Gastroesophageal sphincter (tissue), 4 donors: ENCODE measurements at places on chromosomes 12 and 14. TPM values are rescaled to one million over a fixed set of nuclear protein-coding genes. Genes with fewer than 3 reads are reported as not detected.
A peak's percentile ranks its signal among the peaks of the same experiment; 100 is the strongest.

GRCh38 chr12:6158255-6158654 lies 33.8 kb upstream of the VWF start:
- H3K27ac ChIP-seq, result no peak overlapping the region
- no peak for ATAC-seq
- no peak overlapping the region for H3K4me3 ChIP-seq
- no peaks in the 10 kb centered on the region for H3K27me3 ChIP-seq
- no peaks in the 10 kb centered on the region for H3K36me3 ChIP-seq
- no peaks in the 10 kb centered on the region for H3K4me1 ChIP-seq

Gene A2ML1
- total RNA-seq, result 2.4 TPM

DNA sequence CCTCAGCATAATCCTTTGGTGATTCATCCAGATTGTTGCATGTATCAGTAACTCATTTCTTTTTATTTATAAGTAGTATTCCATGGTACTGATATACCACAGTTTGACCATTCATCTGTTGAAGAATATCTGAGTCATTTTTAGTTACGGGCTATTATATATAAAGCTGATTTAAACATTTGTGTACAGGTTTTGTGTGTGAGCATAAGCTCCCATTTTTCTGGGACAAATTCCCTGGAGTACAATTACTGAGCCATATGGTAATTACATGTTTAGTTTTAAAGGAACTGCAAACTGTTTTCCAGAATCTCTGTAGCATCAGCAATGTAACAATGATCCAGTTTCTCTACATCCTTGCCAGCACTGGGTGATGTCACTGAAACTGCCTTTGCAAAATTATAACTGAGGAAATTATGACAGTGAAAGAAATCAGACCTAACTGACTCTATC lies 236.2 kb upstream of the KRR1 start:
- no peak overlapping the region for H3K27ac ChIP-seq
- H3K27me3 ChIP-seq, result no peaks in the 10 kb centered on the region
- no peaks in the 10 kb centered on the region for H3K4me1 ChIP-seq
- ATAC-seq, result no peak

GRCh38 chr12:27968972-27969623 lies 3.4 kb downstream of the PTHLH start:
- H3K27me3 ChIP-seq, result peaks cover 82% of the 10 kb centered on the region
- no peaks in the 10 kb centered on the region for H3K4me1 ChIP-seq
- H3K4me3 ChIP-seq, result peak overlapping the region; percentile 67
- ATAC-seq, result peak; percentile 29
- peak overlapping the region; percentile 75 for H3K27ac ChIP-seq
- H3K36me3 ChIP-seq, result no peaks in the 10 kb centered on the region

DNA sequence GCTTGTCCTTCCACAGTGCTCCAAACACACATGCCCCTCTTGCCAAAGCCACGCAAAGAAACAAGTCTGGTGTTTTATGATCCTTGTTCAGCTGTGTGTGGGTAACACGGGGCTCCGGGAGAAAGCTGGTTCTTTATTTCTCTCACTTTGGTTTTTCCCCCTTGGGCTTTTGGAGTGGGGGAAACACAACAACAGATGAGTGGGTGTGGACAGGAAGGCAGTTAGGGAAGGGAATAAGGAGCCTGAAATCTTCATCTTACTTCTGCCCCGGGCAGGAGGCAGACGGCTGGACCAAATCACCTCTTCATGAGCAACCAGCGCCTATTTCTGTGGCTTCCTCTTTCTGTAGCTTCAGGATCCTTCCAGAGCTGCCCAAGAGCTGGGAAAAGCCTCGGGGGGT lies 218.5 kb downstream of the PHETA1 start:
- no peak for ATAC-seq

DNA sequence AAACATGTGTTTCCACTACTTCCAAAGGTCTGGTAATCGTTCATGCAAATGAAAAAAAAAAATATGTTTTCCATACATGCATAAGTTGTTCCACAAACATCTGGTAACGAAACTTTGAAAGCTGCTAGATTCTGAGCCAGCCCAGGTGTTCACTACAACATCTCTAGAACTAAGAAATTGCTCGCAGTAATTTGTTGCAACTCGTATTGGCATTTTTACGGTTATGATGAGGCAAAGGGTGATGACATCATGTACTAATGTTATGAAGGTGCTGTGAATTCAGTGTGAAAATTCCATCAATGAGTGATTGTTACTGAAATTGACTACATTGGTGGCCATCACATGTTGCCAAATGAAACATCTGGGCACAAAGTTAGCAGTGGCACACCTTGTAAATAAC lies 31.9 kb upstream of the CCDC91 start:
- H3K36me3 ChIP-seq, result no peaks in the 10 kb centered on the region
- no peaks in the 10 kb centered on the region for H3K27me3 ChIP-seq
- ATAC-seq, result no peak
- no peak overlapping the region for H3K27ac ChIP-seq
- H3K4me3 ChIP-seq, result no peak overlapping the region
- H3K4me1 ChIP-seq, result no peaks in the 10 kb centered on the region

Gene TSFM
- total RNA-seq, result 26.4 TPM

GRCh38 chr14:104395941-104396681 lies 183.5 kb upstream of the C14orf180 start:
- no peak overlapping the region for H3K27ac ChIP-seq
- H3K4me3 ChIP-seq, result no peak overlapping the region
- no peaks in the 10 kb centered on the region for H3K4me1 ChIP-seq
- H3K36me3 ChIP-seq, result no peaks in the 10 kb centered on the region

- no peaks in the 10 kb centered on the region for H3K36me3 ChIP-seq
- no peak overlapping the region for H3K4me3 ChIP-seq
- H3K27ac ChIP-seq, result peak overlapping the region; percentile 72
- peaks cover 75% of the 10 kb centered on the region for H3K4me1 ChIP-seq
- H3K27me3 ChIP-seq, result no peaks in the 10 kb centered on the region
These were observed 69.1 kb downstream of the ARL6IP4 start for GRCh38 chr12:123049398-123050240.

Gene KRT73
- total RNA-seq, result not detected

Gene CINP
- total RNA-seq, result 26.3 TPM

GRCh38 chr12:74490390-74491064 lies 47.1 kb upstream of the ATXN7L3B start:
- H3K27me3 ChIP-seq, result no peaks in the 10 kb centered on the region
- ATAC-seq, result no peak
- no peak overlapping the region for H3K27ac ChIP-seq
- no peaks in the 10 kb centered on the region for H3K4me1 ChIP-seq

Gene FOXM1
- total RNA-seq, result 1.3 TPM

DNA sequence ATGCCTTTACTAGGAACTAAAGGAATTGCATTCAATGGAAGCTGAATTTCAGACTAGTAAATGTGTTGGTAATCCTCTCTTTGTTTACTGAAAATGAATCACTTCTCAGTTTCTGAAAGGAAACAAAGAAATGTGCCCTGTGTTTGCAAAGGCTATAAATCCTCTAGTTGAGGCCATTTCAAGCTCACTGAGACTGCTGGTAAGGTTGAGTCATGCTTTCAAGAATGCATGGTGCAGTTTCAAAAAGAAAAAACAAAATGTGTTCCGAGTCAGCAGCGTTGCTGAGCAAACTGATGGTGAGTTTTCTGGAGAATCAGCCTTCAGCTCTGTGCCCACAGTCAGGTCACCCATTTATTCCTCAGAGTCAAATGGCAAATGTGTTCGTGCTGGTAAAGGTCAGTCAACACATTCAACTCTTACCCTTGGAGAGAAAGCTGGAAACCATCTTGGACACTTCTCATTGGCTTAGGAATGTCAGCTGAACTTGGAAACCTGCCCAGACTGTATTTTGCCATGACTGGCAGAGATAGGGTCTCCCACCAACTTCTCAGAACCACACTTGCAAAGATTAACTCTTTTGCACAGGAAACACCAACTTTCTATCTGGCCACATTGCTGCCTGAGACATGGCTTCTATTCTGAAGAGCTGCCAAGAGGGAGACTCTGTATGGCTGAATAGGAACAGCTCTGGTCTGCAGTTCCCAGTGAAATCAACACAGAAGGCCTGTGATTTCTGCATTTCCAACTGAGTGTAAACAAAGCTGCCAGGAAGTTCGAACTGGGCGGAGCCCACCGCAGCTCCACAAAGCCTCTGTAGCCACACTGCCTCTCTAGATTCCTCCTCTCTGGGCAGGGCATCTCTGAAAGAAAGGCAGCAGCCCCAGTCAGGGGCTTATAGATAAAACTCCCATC lies 484.4 kb downstream of the ATP23 start:
- H3K27ac ChIP-seq, result peak overlapping the region; percentile 17
- H3K36me3 ChIP-seq, result no peaks in the 10 kb centered on the region
- no peaks in the 10 kb centered on the region for H3K27me3 ChIP-seq
- no peak overlapping the region for H3K4me3 ChIP-seq

- no peak overlapping the region for H3K27ac ChIP-seq
- peaks cover 2% of the 10 kb centered on the region for H3K4me1 ChIP-seq
- H3K27me3 ChIP-seq, result no peaks in the 10 kb centered on the region
- ATAC-seq, result no peak
- no peak overlapping the region for H3K4me3 ChIP-seq
These were observed 102.5 kb upstream of the GPHB5 start for GRCh38 chr14:63421226-63421625.

DNA sequence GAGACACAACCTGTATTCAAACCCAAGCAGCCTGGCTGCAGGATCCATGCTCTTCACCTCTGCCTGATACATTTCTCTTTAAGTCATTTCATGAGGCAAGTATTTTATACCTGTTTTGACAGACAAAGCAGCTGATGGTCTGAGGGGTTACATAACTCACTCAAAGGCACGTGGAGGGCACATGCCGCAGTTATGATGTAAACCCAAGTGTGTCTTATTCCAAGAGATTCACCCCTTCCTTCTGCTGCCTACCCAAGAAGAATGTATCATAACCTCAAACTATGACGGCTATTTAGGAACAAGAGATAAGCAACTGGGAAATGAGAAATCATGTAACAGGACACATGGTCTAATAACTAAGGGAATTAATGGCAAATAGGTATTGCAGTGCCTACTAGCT lies 329.8 kb upstream of the TMPO start:
- no peak for ATAC-seq
- no peak overlapping the region for H3K4me3 ChIP-seq
- no peaks in the 10 kb centered on the region for H3K27me3 ChIP-seq
- H3K36me3 ChIP-seq, result no peaks in the 10 kb centered on the region
- H3K4me1 ChIP-seq, result no peaks in the 10 kb centered on the region

GRCh38 chr12:53750812-53751335 lies 905 bp downstream of the CISTR start:
- peak; percentile 8 for ATAC-seq
- H3K27me3 ChIP-seq, result peaks cover 54% of the 10 kb centered on the region
- H3K27ac ChIP-seq, result peak overlapping the region; percentile 78
- H3K4me3 ChIP-seq, result peak overlapping the region; percentile 55

GRCh38 chr14:61229981-61230380 lies 51.2 kb downstream of the TMEM30B start:
- H3K27ac ChIP-seq, result no peak overlapping the region
- H3K27me3 ChIP-seq, result no peaks in the 10 kb centered on the region
- no peaks in the 10 kb centered on the region for H3K4me1 ChIP-seq
- H3K4me3 ChIP-seq, result no peak overlapping the region

DNA sequence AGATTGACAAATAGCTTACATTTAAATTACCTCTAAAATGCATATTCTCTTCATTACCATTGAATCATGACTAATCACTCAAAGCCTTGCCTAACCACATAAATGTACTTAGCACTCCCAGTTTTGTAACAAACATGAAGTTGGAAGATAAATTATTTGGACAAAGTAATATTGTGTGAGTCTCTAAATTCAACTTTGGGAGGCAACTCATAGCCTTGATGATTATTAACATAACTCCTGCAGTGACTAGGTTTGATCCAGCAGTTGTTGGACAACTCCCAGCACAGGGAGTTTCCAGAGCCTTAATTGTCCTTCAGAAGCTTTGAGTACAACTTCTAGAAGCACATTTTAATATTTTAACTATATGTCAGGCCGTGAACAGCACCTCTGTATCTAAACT lies 153.4 kb upstream of the PDZRN4 start:
- H3K4me1 ChIP-seq, result peaks cover 15% of the 10 kb centered on the region
- H3K27me3 ChIP-seq, result no peaks in the 10 kb centered on the region
- peak overlapping the region; percentile 24 for H3K27ac ChIP-seq
- H3K36me3 ChIP-seq, result no peaks in the 10 kb centered on the region
- peak; percentile 48 for ATAC-seq

- H3K4me3 ChIP-seq, result no peak overlapping the region
- peaks cover 3% of the 10 kb centered on the region for H3K27me3 ChIP-seq
- no peaks in the 10 kb centered on the region for H3K36me3 ChIP-seq
- H3K4me1 ChIP-seq, result peaks cover 4% of the 10 kb centered on the region
These were observed 125.7 kb upstream of the CCDC196 start for GRCh38 chr14:66360366-66360926.

DNA sequence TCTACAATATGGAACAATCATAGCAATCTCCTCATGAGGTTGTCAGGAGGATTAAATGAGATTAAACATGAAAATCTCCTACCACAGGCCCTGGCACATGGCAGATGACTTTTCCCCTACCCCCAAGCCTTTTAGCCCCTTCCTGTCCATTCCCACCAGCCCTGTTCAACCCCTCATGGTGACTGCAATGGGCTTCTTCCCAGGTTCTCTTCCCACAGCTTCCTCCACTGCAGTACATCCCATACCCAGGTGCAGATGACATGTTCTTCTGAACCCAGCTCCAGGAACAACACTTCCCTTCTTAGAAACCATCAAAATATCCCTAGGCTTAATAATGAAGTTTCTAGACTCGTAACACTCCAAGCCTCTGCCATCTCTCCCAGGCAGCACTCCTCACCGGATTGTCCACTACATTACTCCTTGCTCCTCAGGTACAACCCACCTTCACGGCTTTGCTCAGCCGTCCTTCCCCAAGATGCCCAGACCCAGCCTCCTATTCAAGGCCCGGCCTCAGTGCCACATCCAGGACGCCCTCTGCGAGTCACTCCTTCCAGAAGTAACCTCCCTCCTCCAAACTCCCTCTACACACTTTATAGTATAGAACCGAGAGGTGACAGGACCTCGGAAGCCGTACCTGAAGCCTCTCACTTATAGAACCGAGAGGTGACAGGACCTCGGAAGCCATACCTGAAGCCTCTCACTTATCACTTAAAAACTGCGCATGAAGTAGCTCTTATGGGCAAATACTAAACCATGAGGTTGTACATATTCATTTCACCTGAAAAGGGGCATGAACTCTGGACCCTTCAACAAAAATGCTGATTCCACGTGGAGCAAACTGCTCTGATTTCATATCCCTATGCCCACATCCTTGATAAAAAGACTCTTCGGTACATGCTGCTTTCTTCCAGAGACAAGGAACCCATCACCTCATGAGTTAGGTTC lies 1.5 kb downstream of the CRACR2A start:
- H3K27me3 ChIP-seq, result peaks cover 30% of the 10 kb centered on the region
- peaks cover 19% of the 10 kb centered on the region for H3K4me1 ChIP-seq
- no peak overlapping the region for H3K27ac ChIP-seq
- no peak overlapping the region for H3K4me3 ChIP-seq

GRCh38 chr12:27359578-27360340 lies 27.1 kb downstream of the BMAL2 start:
- H3K27ac ChIP-seq, result no peak overlapping the region
- H3K4me1 ChIP-seq, result no peaks in the 10 kb centered on the region
- no peak for ATAC-seq
- no peaks in the 10 kb centered on the region for H3K36me3 ChIP-seq
- no peak overlapping the region for H3K4me3 ChIP-seq

DNA sequence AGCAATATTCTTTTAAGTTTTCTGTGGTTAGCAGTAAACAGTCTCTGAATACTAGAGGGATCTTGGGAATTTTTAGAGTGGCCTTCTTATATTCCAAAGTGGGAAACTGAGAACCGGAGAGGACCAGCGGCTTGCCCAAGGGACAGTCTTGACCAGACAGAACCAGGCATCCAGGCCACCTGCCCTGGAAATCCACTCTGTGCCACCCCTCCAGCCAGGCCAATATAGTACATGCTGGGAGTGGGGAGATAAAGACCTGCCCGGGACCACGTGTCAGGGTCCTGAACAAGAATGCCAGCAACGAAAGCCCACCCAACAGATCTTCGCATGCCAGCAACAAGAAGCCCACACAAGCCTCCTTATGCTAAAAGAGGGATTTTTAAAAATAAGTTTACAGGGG lies 49.4 kb upstream of the RIN3 start:
- no peak overlapping the region for H3K4me3 ChIP-seq
- H3K27ac ChIP-seq, result no peak overlapping the region
- H3K36me3 ChIP-seq, result no peaks in the 10 kb centered on the region
- no peaks in the 10 kb centered on the region for H3K27me3 ChIP-seq
